ENCODE measurements at places on chromosomes 2 and 18. TPM values are rescaled to one million over a fixed set of nuclear protein-coding genes. Genes with fewer than 3 reads are reported as not detected.

DNA sequence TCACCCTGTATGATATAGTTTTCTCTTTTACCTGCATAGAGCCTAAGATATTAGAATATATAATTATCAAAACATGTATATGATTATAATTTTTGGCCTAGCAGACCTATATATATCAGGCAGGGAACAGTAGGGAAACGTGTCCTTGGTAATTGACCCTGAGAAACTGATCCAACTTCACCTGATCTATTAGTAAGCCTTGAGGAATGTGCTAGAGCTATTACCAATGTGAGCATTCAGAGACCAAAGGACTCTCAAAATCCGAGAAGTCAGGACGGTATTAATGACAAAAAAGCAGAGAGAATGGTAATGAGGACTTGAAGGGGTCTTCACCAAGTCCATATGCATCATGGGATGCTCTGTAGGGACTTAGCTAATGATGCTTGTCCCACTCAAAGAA lies 571.9 kb downstream of the CPS1 start:
- no peak for DNase-seq
- no peaks in the 10 kb centered on the region for H3K36me3 ChIP-seq
- H3K27me3 ChIP-seq: no peaks in the 10 kb centered on the region
- H3K27ac ChIP-seq: no peak overlapping the region
- no peak overlapping the region for H3K4me3 ChIP-seq

GRCh38 chr2:224948859-224949258 lies 93.4 kb downstream of the DOCK10 start:
- H3K27ac ChIP-seq: no peak overlapping the region
- H3K36me3 ChIP-seq: no peaks in the 10 kb centered on the region
- no peaks in the 10 kb centered on the region for H3K27me3 ChIP-seq
- no peaks in the 10 kb centered on the region for H3K4me1 ChIP-seq
- no peak overlapping the region for H3K4me3 ChIP-seq

- H3K4me1 ChIP-seq: no peaks in the 10 kb centered on the region
- H3K27ac ChIP-seq: no peak overlapping the region
Measured at GRCh38 chr2:226755631-226756030, 44.0 kb downstream of the IRS1 start.

DNA sequence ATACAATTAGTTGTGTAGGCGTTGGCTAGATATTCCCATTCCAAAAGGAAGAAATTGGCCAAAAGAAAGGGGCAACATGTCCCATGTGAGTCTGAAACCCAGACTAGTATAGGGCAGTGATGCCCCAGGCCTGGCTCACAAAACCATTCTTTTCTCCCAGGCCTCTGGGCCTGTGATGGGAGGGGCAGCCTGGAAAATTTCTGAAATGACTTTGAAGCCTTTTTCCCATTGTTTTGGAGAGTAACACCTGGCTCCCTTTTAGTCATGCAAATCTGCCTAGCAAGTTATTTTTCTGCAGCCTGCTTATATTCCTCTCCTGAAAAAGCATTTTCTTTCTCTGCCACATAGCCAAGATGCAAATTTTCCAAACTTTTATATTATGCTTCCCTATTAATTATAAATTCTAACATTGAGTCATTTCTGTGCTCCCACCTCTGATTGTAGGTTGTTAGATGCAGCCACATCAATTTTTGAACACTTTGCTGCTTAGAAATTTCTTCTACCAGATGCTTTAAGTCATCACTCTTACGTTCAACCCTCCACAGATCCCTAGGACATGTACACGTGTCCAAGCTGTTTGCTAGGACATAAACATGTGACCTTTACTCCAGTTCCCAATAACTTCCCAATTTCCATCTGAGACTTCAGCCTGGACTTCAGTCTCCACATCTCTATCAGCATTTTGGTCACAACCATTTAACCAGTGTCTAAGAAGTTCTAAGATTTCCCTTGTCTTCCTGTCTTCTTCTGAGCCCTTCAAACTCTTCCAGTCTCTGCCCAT lies 76.1 kb upstream of the MC4R start:
- no peak overlapping the region for H3K27ac ChIP-seq
- H3K36me3 ChIP-seq: no peaks in the 10 kb centered on the region
- H3K27me3 ChIP-seq: no peaks in the 10 kb centered on the region
- no peaks in the 10 kb centered on the region for H3K4me1 ChIP-seq
- peak; percentile 56 for DNase-seq

- H3K27me3 ChIP-seq: no peaks in the 10 kb centered on the region
- no peak overlapping the region for H3K4me3 ChIP-seq
- no peaks in the 10 kb centered on the region for H3K36me3 ChIP-seq
Measured at GRCh38 chr2:150710916-150711315, 223.4 kb upstream of the RND3 start.

- H3K27ac ChIP-seq: no peak overlapping the region
- H3K27me3 ChIP-seq: no peaks in the 10 kb centered on the region
- no peaks in the 10 kb centered on the region for H3K4me1 ChIP-seq
- H3K36me3 ChIP-seq: no peaks in the 10 kb centered on the region
Measured at GRCh38 chr2:235957251-235957650, 210.9 kb downstream of the GBX2 start.

GRCh38 chr18:765764-766549 lies 46.1 kb downstream of the YES1 start:
- H3K36me3 ChIP-seq: no peaks in the 10 kb centered on the region
- H3K4me1 ChIP-seq: no peaks in the 10 kb centered on the region
- peaks cover 9% of the 10 kb centered on the region for H3K27me3 ChIP-seq
- no peak overlapping the region for H3K27ac ChIP-seq

DNA sequence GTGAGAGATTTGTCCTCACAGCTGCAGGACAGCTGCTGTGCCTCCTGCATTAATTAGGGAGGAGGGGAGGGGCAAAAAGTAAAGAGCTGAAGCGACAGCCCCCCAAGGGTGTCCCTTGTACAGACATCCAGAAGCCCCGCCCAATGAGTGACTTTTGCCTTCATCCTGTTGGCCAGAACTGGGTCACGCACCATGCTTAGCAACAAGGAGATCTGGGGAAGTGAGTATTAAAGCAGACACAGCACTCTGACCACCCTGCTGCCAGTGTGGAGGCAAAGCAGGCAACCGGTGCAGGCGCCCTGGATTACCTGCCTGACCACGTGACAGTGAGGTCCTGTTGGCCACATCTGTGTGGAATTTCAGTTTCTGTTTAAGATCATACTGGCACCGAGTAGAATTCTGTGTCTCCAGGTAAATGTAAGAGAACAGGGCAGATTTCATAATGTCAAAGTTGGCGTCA lies 21.5 kb upstream of the BIN1 start:
- H3K36me3 ChIP-seq: no peaks in the 10 kb centered on the region
- H3K4me1 ChIP-seq: no peaks in the 10 kb centered on the region
- H3K27me3 ChIP-seq: peaks cover 27% of the 10 kb centered on the region
- peak; percentile 91 for DNase-seq
- no peak overlapping the region for H3K27ac ChIP-seq

DNA sequence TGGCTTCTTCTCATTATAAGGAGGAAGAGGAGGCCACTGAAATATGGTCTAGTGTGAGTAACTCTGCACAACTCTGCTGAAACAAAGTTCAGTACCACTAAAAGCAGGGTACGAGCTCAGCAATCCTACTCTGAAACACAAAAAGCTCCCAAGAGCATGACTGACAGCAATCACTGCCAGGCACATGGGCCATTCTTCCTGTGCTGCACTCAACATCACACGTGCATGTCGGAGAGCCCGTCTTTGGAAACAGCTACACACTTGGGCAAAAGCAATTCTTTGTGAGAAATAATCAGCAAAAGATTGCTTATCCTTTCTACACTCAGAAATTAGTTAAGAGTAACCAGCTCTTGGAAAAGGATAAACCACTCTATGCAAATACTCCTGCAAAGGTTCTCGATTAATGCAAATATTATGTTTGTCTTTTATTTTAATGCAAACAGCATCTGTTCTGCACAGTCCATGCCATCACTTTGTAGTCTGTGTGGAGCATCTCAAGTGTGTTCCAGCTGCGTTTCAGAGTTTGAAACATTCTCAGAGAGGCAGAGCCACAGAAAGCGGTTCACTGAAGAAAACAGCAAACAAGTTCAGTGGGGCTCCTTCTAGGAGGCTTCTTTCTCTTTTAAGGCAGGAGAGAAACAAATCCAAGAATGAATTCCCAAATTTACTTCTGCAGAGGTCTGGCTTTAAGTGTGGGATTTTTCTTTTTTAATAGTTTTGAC lies 145.0 kb downstream of the HDAC4 start:
- no peaks in the 10 kb centered on the region for H3K36me3 ChIP-seq
- no peak overlapping the region for H3K27ac ChIP-seq
- no peaks in the 10 kb centered on the region for H3K27me3 ChIP-seq
- no peak for DNase-seq
- H3K4me1 ChIP-seq: no peaks in the 10 kb centered on the region

The CYBRD1 gene
- total RNA-seq: 3.6 TPM

The TMEM37 gene
- 9.5 TPM for total RNA-seq

The LOXL3 gene
- 6.9 TPM for total RNA-seq

All from endodermal cell (in vitro differentiated cells).